Activated CD4-positive, alpha-beta memory T cell treated with anti-CD3 and anti-CD28 coated beads, Interleukin-2, amount 10 ng/mL, durations not matched to agents 7 days and 5 days (primary cell): ENCODE measurements at places on chromosomes 5 and 9.

- H3K27me3 ChIP-seq: no peaks in the 10 kb centered on the region
- H3K4me1 ChIP-seq: no peaks in the 10 kb centered on the region
- no peak for DNase-seq
- H3K27ac ChIP-seq: no peak overlapping the region
Observed at GRCh38 chr5:23385036-23385435, 122.4 kb upstream of the PRDM9 start.

DNA sequence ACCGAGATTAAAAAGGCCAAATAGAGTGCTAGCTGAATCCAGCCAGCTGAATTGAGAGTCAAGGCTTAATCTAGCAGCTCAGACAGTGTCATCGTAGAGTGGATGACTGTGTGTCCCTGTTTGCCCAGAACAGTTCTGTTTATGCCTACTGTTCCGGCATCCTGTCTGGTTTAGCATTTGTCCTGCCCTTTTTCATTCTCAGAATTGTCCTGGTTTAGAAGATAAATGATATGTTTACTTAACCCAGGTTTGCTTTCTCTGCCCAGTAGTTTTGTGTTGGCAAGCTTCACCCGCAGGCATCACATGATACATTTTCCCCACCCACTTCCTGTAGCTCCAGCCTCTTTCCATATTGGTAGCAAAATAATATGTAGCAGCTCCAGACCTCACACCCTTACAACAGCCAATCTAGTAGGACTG, 41.3 kb upstream of the ZSWIM6 start:
- peaks cover 7% of the 10 kb centered on the region for H3K4me1 ChIP-seq
- no peak overlapping the region for H3K27ac ChIP-seq
- H3K36me3 ChIP-seq: no peaks in the 10 kb centered on the region
- no peak overlapping the region for H3K4me3 ChIP-seq
- DNase-seq: no peak
- no peaks in the 10 kb centered on the region for H3K27me3 ChIP-seq

GRCh38 chr9:113311961-113312360, 8.8 kb upstream of the RNF183 start:
- H3K4me1 ChIP-seq: no peaks in the 10 kb centered on the region
- H3K36me3 ChIP-seq: no peaks in the 10 kb centered on the region
- H3K4me3 ChIP-seq: no peak overlapping the region
- peaks cover 6% of the 10 kb centered on the region for H3K27me3 ChIP-seq

DNA sequence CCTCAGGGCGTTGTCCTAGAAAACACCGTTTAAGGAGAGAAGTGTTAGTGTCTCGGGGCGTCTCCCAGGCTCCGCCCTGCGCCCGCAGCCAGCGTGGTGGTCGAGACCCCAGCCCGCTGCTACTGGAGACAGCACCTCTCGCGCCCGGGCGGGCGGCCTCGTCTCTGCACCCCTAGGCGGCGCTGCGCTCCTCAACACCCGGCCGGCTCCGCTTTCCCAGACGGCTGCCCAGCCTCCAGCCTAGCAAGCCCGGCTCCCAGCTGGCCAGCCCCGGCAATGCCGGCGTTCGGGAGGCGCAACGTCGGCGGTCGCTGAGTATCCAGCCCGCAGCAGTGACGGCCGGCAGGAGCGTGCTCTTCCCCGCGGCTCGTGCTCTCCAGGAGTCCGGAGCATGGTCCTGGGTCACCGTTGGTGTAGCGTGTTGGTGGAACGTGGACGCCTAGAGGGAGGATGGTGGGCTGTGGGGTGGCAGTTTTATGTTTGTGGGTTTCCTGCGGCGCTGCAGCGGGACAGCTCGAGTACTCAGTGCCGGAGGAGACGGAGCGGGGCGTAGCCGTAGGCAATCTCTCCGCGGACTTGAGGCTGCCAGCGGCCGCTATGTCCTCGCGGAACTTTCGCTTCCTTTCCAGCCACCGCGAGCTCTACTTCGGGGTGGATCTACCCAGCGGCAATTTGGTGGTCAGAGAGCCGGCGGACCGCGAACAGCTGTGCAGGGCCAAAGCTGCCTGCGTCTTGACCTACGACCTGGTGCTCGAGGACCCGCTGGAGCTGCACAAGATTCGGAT, 536 bp downstream of the PCDHAC1 start:
- peaks cover 1% of the 10 kb centered on the region for H3K4me1 ChIP-seq
- H3K4me3 ChIP-seq: no peak overlapping the region
- peaks cover 21% of the 10 kb centered on the region for H3K27me3 ChIP-seq
- H3K36me3 ChIP-seq: peaks cover 2% of the 10 kb centered on the region

- H3K27me3 ChIP-seq: no peaks in the 10 kb centered on the region
- no peaks in the 10 kb centered on the region for H3K4me1 ChIP-seq
- no peak overlapping the region for H3K4me3 ChIP-seq
- H3K27ac ChIP-seq: no peak overlapping the region
- DNase-seq: no peak
Observed at GRCh38 chr5:125928663-125929062, 494.5 kb upstream of the GRAMD2B start.

- H3K36me3 ChIP-seq: no peaks in the 10 kb centered on the region
- H3K4me1 ChIP-seq: no peaks in the 10 kb centered on the region
- no peaks in the 10 kb centered on the region for H3K27me3 ChIP-seq
- DNase-seq: no peak
Observed at GRCh38 chr5:20555034-20555433, 567.0 kb upstream of the CDH18 start.

GRCh38 chr5:13115476-13115875, 829.0 kb downstream of the DNAH5 start:
- no peak for DNase-seq
- H3K4me3 ChIP-seq: no peak overlapping the region
- H3K27me3 ChIP-seq: no peaks in the 10 kb centered on the region
- no peak overlapping the region for H3K27ac ChIP-seq

GRCh38 chr9:113913426-113914195, 37.5 kb downstream of the ZNF618 start:
- H3K27ac ChIP-seq: no peak overlapping the region
- H3K36me3 ChIP-seq: no peaks in the 10 kb centered on the region
- H3K4me3 ChIP-seq: no peak overlapping the region
- no peaks in the 10 kb centered on the region for H3K27me3 ChIP-seq
- DNase-seq: no peak

DNA sequence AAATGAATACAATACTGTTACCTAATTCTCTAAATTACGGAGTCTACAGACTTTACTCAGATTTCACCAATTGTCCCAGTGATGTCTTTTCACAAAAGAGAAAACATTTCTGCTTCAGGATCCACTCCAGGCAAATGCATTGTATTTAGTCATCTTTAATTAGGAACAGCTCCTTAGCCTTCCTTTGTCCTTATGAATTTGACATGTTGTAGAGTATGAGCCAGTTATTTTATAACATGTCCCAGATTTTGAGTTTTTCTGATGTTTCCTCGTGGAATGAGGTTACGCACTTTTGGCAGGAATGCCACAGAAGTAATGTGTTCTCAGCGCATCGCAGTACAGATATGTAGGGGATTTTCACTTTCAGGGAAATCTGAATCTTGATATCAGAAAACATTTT, 10.5 kb downstream of the HABP4 start:
- no peak overlapping the region for H3K4me3 ChIP-seq
- H3K27ac ChIP-seq: no peak overlapping the region
- peaks cover 8% of the 10 kb centered on the region for H3K4me1 ChIP-seq
- no peak for DNase-seq
- peaks cover 10% of the 10 kb centered on the region for H3K36me3 ChIP-seq

DNA sequence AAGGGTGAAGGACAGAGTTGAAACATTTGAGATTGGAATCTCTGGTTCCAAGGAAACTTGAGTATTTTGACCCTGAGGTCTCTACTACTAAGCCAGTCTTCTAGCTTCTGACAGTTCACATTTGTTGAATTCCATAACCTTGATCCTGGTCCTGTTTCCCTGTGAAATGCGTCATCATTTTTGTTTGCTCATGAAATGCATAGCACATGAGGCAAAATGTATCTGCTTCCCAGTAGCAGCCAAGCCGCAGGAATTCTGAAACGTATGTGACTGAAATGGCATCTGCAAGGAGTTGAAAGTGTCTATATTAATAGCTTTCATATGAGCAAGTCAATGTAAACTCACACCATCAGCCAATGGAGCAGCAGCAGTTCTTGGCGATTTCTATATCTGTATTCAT, 307.9 kb downstream of the CSNK1G3 start:
- H3K4me1 ChIP-seq: no peaks in the 10 kb centered on the region
- DNase-seq: no peak
- no peaks in the 10 kb centered on the region for H3K36me3 ChIP-seq

DNA sequence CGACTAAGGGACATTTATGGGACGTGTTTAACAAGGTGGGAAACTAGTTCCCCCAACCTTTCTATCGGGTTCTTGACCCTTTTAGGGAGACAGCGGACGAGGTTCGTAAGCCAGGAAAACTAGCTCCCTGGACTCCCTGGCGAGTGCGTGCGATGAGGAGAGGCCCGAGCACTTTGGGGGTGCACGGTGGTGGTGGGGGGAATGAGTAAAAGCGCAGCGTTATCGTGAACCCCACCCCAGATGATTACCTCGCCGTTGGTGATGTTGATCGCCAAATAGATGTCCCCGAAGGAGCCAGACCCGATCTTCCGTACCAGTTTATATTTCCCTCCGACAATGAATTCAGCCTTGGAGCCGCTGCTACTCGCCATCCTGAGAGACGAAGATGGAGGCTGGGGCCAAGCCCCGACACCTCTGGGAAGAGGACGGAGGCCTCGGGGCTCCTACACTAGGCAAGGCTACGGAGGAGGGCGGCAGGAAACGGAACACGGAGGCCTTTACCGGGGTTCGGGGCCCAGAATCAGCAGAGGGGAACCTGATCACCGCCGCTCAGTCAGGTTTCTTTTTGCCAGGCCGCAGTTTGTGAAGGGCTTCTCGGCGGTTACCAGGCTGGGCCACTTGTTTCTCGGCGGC, 529 bp downstream of the CSNK1A1 start:
- H3K4me1 ChIP-seq: peaks cover 40% of the 10 kb centered on the region
- H3K27me3 ChIP-seq: no peaks in the 10 kb centered on the region

GRCh38 chr9:83304686-83305085, 233.5 kb downstream of the FRMD3 start:
- H3K36me3 ChIP-seq: no peaks in the 10 kb centered on the region
- no peak overlapping the region for H3K4me3 ChIP-seq
- H3K27ac ChIP-seq: no peak overlapping the region
- no peaks in the 10 kb centered on the region for H3K4me1 ChIP-seq

DNA sequence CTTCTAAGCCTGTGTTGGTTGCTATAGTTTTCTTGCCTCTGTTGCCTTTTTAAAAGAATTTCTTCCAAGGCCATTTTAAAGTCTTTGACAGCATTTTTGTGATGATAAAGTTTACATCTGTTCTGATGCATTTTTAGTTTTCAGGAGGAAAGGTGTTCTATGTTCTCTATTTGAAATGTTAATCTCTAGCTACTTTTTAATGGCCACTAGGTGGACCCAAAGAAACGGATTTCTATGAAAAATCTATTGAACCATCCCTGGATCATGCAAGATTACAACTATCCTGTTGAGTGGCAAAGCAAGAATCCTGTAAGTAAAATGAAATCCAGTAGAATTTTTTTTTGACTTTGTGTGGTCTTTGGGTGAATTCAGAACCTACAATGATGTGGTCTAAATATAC, 60.2 kb downstream of the MELK start:
- H3K27me3 ChIP-seq: no peaks in the 10 kb centered on the region
- peaks cover 4% of the 10 kb centered on the region for H3K4me1 ChIP-seq
- no peak overlapping the region for H3K27ac ChIP-seq
- no peak overlapping the region for H3K4me3 ChIP-seq

DNA sequence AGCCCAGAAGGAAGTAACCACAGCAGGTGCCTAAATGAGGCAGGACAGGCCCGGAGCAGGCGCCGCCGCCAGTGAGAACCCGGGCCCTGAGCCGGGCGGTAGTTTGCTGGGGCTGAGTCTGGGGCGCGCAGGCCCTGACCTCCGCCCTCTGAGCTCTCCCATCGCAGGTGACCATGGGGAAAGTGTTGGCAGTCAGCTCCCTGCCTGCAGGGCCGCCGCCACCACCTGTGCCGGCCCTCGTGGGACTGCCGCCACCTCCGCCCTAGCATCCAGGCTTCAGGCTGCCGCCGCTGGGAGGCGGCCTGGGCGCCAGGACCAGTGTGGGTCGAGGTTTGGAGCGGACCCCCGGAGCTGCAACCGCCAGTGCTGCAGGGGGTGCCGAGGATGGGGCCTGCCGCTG, 61.1 kb downstream of the TARS1 start:
- H3K36me3 ChIP-seq: no peaks in the 10 kb centered on the region
- no peak overlapping the region for H3K27ac ChIP-seq
- H3K4me3 ChIP-seq: no peak overlapping the region
- peaks cover 2% of the 10 kb centered on the region for H3K27me3 ChIP-seq

GRCh38 chr5:74360535-74361210, 279.9 kb downstream of the ENC1 start:
- no peak for DNase-seq
- H3K27ac ChIP-seq: no peak overlapping the region
- no peak overlapping the region for H3K4me3 ChIP-seq

- H3K4me3 ChIP-seq: no peak overlapping the region
- H3K27me3 ChIP-seq: no peaks in the 10 kb centered on the region
- H3K4me1 ChIP-seq: no peaks in the 10 kb centered on the region
- DNase-seq: no peak
Observed at GRCh38 chr5:153523211-153523610, 32.7 kb downstream of the GRIA1 start.

- no peaks in the 10 kb centered on the region for H3K4me1 ChIP-seq
- no peak overlapping the region for H3K27ac ChIP-seq
- no peaks in the 10 kb centered on the region for H3K27me3 ChIP-seq
Observed at GRCh38 chr5:129438322-129438721, 21.8 kb upstream of the ADAMTS19 start.

GRCh38 chr5:32445831-32446614, 1.5 kb upstream of the ZFR start:
- H3K27me3 ChIP-seq: no peaks in the 10 kb centered on the region
- H3K36me3 ChIP-seq: peaks cover 22% of the 10 kb centered on the region
- no peak for DNase-seq

- peaks cover 4% of the 10 kb centered on the region for H3K4me1 ChIP-seq
- H3K36me3 ChIP-seq: no peaks in the 10 kb centered on the region
- H3K27ac ChIP-seq: no peak overlapping the region
- H3K4me3 ChIP-seq: no peak overlapping the region
Observed at GRCh38 chr5:149420545-149421371, 41.7 kb upstream of the IL17B start.

DNA sequence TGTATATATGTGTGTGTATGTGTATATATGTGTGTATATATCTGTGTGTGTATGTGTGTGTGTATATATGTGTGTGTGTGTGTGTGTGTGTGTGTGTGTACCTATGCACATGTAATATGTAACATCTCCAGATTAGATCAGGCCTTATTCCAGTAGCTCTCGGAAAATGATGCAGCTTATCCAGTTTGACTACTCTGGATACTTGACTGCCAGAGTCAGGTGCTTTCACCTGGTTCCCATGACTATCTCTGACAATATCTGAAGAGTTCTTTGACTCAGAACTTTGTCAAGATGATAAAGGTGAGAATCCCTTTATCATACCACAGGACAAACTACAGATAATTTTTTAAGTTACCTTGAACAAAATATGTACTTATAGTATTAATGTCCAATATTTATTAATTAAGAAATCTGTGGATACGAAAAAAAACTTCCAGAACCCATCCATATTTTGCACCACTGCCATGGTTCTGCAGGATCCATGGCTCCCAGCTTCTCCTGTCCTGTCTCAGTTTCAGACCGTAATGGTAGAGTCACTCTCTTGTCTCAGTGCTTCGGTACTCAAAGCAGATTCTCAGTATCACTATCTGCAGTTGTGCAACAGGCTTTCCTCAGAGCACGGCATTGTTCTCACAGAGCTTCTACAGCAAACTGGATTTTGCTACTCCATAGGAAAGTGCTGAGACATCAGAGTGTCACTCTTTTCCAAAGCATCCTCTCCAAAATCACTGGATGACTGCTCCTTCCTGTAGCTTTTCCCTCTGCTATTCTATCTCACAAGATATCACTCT, 164.4 kb upstream of the SLC12A2 start:
- H3K36me3 ChIP-seq: no peaks in the 10 kb centered on the region
- H3K27me3 ChIP-seq: no peaks in the 10 kb centered on the region
- peaks cover 8% of the 10 kb centered on the region for H3K4me1 ChIP-seq

GRCh38 chr9:121839726-121840500, 188.5 kb downstream of the DAB2IP start:
- no peak overlapping the region for H3K27ac ChIP-seq
- H3K36me3 ChIP-seq: no peaks in the 10 kb centered on the region
- H3K27me3 ChIP-seq: peaks cover 8% of the 10 kb centered on the region
- DNase-seq: no peak
- no peaks in the 10 kb centered on the region for H3K4me1 ChIP-seq
